Colonic mucosa (tissue), 4 donors: ENCODE measurements at places on chromosomes 11 and 22.

- no peak for DNase-seq
These were observed 84.8 kb upstream of the HTATIP2 start for GRCh38 chr11:20278727-20279126.

GRCh38 chr11:1573077-1573902, 1.2 kb upstream of the DUSP8 start:
- DNase-seq = peak; percentile 67

DNA sequence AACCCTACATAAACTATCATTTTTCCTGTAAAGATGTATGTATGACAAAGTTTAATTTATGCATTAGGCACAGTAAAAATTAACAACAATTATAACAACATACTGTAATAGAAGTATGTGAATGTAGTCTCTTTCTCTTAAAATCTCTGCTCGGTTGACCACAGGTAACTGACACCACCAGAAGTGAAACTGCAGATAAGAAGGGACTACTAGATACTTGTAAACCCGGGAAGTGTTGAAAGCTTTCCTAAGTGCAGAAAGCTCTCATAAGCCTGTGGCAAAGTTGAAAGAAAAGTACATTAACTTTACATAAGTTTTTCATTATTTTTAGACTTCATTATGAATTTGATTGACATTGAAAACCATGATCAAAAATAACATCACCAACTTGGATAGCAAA, 1173.3 kb downstream of the LRRC4C start:
- DNase-seq = no peak

- DNase-seq = no peak
These were observed 5.6 kb downstream of the SLC35C1 start for GRCh38 chr11:45810431-45811108.

DNA sequence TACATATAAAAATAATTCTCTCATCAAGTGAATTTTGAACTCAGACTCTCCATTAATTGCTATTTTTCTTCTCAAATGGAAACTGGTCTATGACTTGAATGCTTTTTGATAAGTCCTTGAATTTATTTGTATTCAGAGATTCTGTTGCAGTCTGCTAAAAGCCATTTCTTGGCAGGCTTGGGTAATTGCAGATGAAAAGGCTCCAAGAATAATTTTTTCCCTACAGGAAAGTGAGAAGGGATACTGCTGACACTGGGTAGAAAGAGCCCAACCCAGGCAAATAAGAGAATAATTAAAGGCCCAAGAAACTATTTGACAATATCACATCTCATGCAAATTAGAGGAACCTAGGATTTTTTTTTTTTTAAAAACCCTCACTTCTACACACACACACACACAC, 246.5 kb upstream of the DDI1 start:
- no peak for DNase-seq

- DNase-seq = no peak
These were observed 1513.0 kb downstream of the TBC1D22A start for GRCh38 chr22:48275412-48275811.

DNA sequence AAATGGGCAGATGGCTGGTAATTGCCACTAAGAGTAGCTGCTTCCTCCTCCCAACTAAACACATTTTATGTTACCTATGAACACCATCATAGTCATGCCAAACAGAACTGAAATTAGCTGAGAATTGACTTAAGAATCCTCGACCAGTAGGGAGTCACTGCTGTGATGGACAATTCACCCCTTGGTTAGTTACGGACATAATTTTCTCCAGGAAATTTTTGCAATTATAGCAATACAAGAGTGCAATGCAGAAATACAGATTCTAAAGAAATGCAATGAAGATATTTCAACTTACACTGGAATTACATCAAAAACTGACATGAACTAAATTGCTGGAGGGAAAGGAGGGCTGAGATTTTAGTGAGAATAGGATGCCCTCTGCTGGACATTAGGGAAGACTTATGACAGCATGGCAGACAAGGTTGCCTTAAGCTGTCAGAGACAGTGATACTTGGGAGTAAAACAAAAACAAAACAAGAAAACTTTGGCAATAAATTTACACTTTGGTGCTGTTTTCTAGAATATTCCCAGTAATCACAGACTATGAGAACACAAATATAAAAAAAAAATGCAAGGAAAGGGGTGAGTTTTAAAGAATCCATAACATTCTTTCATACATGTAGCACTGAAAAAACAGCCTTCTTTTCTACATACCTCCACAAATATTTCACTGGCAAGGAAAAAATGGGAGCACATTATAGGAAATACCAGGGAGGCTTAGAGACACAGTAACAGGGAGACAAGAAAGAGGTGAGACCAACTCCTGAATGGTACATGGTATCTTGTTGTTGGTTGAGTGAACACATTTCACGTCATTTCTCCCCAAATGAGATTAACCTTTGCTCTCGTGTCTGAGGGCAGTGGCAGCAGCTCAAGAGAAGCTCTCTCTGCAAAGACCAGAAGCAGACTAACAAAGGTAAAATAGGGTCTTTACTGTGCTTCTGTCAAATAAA, 11.2 kb upstream of the PPP2R1B start:
- DNase-seq = peak; percentile 33

DNA sequence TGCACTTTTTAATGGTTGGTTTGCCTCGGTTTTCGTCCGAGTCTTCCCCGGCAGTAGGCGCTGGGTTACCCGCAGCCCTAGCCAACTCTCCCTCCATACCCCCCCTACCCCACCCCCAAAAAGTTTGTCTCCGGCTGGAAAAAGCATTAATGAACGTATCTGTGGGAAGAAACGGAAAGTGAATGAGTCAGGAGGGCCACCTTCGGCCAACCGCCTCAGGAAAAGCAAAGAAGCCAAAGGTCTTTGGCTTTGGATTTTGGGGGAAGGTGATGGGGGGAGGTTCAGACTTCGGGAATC, 508 bp upstream of the FLI1 start:
- DNase-seq = no peak

DNA sequence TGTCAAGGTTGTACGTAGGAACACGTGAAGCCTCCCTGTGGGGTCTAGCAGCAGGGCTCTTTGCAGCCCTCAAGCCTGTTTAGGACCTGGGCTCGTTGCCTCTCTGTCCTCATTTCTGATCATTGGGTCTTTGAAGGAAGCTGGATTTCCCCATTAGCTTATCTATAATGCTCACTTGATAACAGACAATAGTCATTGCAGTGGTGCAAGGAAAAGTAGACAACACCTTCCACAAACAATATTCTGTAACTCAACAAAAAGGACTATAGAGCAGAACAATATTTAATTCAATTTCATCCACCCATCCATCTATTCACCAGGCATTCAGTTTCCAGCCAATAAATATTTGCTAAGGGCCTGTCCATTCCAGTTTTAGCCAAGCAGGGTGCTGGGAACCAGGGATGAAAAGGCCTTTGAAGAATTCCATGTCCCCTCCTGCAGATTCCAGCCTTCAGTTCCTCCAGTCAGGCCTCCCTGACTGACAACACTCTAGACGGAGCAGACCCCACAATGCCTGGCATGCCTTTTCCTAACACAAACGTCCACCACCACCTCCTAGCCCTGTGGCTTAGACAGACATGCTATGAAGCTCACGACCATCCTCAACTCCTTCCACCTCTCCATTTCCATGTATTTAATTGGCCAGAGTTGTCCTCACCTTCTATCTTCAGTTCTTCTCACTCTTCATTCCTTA, 12.7 kb upstream of the POLD3 start:
- no peak for DNase-seq

DNA sequence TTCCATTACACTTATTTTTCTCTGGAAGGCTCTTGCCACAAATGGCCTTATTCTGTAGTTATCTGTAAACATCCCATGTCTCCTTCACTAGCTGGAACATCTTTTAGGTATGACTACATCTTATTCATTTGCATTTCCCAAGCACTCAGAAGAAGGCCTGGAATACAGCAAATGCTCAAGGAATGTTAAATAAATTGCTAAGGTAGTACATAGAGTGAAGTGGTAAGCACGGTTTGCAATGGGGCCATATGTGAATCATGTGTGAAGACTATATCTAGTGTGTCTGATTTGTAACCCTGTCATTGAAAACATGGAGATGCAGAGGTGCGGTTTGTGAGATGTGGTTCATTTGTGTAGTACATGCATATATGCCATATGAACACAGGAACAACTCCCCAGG, 33.5 kb downstream of the GDPD4 start:
- no peak for DNase-seq

DNA sequence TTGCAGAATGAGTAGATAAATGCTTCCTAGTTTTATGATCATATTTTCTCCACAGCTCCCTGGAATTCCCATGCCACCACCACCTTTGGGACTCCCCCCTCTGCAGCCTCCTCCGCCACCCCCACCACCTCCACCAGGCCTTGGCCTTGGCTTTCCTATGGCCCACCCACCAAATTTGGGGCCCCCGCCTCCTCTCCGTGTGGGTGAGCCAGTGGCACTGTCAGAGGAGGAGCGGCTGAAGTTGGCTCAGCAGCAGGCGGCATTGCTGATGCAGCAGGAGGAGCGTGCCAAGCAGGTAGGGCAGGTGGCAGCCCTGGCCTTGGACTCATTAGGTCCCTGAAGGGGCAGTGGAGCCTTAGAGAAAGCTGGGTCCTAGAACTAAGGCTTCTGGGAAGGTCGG, 2.9 kb downstream of the SF3B2 start:
- no peak for DNase-seq

DNA sequence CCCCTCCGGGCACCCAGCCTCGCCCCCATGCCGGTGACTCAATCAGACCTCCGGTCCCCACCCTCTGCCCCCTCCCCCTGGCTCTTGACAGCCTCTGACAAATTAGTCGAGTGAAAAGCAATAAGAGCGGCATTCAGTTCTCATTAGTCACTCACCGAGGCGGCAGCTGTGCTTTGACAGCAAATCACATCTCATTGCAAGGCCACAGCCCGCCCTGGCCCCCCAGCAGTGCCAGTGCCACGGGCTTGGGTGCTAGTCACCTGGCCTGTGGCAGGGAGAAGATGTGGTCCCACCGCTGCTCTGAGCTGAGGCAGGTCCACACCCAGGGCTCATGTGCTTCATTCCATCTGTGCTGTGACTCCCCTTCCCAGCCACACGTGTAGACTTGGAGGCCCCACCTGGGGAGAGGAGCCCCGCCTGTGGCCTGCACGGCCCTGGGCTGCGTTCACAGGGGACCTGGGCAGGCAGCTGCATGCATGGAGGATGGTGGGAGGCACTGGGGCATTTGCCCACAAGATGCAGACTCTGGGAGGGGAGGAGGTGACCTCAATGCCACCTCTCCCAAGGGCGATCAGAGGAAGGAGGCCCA, 7.4 kb upstream of the TH start:
- no peak for DNase-seq

GRCh38 chr11:44338026-44338425, 28.1 kb upstream of the ALX4 start:
- no peak for DNase-seq

DNA sequence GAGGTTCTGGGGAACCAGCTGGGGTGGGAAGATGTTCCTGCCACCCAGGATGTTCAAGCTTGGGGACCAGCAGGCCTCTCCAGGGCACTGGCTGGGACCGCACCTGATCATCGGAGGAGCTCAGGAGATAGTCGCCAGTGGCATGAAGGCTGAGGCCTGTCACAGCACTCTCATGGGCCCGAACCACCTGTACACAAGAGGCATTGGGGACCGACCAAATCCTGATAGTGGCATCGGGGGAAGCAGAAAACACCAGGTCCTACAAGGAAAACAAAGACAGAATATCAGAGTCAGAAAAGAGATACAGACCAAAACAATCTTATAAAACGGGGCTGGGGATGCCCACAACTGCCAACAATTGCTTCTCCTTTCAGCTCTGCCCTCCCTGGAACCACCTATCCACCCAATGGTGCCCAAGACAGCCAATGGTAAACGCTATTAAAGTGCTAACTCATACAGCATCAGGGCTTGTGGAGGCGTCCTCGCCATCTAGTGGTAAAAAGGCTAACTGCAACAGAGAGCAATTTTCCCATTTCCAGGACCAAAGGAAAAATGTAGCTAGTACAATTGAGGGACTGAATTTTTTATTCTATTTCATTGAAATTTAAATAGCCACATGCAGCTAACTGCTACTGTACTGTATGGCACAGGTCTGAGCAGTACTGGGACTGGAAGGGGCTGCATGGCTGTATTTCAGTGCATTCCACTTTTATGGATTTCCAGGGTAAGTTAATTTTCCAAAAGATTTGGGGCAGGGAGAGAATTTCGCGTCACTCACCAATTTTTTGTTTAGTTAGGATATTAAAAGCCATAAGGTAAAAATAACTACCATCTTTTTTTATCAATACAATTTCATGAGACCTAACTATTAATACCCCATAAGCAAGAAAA, 7.1 kb downstream of the PRPF19 start:
- peak; percentile 62 for DNase-seq

GRCh38 chr11:75826461-75827230, 11.6 kb downstream of the UVRAG start:
- no peak for DNase-seq

DNA sequence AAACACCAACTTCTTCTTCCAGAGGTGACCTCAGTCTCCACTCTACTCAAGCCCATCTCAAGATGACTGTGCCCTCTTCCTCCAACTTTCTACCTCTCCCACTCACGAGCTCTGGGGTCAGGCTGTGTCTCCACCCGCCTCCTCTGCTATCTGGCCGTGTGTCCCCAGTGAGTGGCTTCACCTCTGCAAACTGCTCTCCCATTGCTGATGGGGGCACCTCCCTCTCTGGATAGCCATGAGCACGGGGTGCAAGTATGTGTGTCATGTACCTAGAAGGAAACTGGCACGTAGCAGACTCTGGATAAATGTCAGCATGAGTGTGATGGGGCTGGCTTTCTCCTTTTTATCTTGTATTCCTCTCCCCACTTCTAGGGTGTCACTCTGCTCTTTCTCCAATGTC, 18.3 kb upstream of the RAC2 start:
- DNase-seq = no peak

- no peak for DNase-seq
These were observed 25.4 kb downstream of the TP53AIP1 start for GRCh38 chr11:128917144-128917724.

DNA sequence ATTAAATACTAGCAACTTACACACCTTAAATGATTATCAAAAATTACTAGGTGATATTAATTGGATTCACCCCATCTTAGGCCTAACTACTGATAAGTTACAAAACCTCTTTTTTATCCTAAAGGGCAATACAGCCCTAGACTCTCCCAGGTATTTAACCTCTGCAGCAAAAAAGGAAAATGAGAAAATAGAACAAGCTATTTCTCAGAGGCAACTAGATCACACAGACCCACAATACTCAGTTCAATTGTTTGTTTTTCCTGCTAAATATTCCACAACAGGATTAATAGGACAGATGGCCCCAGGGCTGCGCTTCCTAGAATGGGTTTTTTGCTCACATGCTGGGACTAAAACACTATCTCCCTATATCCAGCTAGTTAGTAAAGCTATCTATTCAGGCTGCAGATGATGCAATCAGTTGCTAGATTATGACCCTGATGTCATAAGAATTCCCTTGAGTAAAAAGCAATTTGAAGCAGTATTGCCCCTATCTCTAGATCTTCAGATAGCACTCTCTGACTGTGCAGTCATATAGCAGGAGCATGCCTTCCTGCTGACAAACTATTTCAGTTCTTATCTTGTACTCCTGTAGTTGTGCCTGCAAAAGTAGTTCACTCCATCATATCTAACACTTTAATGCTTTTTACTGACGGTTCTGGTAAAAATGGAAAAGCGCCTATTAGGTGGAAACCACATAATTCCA, 1595.5 kb upstream of the TENM4 start:
- no peak for DNase-seq
